ENCODE measurements at places on chromosomes 7 and 10.

DNA sequence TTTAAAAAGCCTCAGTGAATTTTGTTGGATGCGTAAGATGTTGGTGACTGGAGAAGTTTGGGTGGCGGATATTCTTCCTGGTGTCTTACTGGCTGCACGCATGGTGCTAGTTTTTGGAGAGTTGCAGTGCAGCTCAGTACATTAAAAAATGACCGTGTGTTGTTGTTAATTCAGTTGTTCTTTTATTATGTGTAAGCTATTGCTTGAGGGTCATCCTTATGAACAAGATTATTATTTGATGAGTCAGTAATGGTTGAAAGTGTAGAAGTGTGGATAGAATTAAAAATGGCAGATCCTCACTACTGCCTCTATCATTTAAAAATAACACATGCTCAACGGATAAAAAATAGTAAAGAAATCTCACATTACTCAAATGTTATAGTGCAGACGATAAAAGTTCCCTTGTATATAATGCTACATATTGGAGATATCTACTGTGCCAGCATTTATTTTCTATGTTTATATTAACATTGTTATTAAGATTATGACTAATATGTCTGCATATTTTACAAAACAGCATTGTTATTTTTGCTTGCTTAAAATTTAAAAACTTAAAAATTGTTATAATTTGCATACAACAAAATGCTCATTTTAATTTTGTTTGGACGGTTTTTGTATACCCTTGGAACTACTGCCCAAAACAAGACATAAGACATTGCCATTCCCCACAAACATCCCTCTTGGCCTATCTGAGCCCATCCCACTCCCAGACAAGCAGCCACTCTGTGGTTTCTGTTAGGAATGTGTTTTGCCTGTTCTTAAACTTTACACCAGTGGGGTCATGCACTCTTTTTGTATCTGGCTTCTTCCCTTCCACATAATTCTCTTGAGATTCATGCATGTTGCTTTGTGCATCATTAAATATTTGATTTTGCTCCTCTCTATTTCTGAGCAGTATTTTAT, 142.0 kb downstream of the DOCK1 start:
- no peak for DNase-seq

- DNase-seq = no peak
Observed at GRCh38 chr7:132393789-132394261, 182.4 kb downstream of the PLXNA4 start.

DNA sequence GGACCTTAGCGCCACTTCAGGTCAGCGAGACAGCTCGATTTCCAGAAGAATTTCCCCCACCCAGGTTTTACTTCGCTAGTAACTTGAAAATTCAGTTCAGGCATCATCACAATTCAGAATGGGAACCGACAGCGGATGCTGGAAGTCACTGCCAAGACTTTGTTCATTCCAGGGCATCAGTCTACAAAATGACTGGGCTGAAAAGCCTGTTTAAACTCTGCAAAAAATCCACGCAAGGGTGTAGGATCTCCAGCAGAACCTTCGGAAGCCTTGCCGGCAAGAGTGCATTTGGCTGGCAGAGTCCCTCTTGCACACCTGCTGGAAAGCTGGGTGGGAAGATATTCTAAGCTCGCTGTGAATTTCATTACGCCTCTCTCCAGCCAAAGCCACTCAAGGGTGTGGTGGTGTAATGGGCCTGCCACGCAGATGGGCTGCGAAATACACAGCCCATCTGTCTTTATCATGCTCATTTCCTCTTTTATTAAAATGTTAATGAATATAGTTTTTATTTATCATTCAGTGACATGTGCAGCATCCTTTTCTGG, 672.0 kb upstream of the FOXK1 start:
- DNase-seq = no peak

- DNase-seq = no peak
Observed at GRCh38 chr10:124601431-124602120, 140.0 kb downstream of the LHPP start.

- no peak for DNase-seq
Observed at GRCh38 chr10:4810092-4810491, 15.9 kb upstream of the AKR1E2 start.

DNA sequence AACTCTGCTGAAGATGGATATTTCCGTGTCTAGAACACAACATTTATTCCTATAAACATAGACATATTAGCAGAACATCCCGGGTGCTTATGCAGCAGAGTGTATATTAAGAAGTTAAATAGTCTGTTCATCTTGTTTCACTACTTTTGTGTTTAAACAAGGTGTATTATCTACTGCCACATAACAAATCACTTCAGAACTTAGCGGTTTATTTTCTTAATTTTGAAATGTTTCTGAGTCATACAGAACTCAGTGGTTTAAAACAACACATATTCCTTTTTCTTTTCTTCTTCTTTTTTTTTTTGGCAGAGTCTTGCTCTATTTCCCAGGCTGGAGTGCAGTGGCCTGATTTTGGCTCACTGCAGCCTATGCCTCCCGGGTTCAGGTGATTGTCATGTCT, 25.8 kb downstream of the DENND10 start:
- no peak for DNase-seq

- DNase-seq = peak; percentile 40
Observed at GRCh38 chr10:13347043-13347499, 1.0 kb downstream of the SEPHS1 start.

- DNase-seq = no peak
Observed at GRCh38 chr7:33736521-33737221, 168.7 kb upstream of the BMPER start.

- DNase-seq = peak; percentile 20
Observed at GRCh38 chr10:81838950-81839349, 36.0 kb upstream of the NRG3 start.

- no peak for DNase-seq
Observed at GRCh38 chr7:133102276-133103060, 20.6 kb upstream of the CHCHD3 start.

DNA sequence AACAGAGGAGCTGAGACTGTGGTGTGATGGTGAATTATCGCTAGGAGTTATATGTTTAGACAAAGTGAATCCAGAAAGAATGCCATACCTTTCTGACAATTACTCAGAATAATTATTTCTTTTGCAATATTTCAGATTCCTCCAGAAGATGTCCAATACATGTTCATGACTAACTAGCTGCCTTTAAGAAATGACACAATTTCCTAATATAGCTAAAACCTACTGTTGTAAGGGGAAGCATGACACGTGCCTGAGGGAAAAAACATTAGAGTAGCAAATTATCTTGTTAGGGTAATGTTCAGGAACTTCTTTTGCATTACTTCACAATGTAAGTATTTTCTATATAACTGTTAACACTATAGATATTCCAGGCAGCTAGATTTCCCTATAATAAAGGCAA, 150.3 kb downstream of the COL28A1 start:
- DNase-seq = no peak

- no peak for DNase-seq
Observed at GRCh38 chr10:123999261-123999660, 94.1 kb downstream of the CHST15 start.

DNA sequence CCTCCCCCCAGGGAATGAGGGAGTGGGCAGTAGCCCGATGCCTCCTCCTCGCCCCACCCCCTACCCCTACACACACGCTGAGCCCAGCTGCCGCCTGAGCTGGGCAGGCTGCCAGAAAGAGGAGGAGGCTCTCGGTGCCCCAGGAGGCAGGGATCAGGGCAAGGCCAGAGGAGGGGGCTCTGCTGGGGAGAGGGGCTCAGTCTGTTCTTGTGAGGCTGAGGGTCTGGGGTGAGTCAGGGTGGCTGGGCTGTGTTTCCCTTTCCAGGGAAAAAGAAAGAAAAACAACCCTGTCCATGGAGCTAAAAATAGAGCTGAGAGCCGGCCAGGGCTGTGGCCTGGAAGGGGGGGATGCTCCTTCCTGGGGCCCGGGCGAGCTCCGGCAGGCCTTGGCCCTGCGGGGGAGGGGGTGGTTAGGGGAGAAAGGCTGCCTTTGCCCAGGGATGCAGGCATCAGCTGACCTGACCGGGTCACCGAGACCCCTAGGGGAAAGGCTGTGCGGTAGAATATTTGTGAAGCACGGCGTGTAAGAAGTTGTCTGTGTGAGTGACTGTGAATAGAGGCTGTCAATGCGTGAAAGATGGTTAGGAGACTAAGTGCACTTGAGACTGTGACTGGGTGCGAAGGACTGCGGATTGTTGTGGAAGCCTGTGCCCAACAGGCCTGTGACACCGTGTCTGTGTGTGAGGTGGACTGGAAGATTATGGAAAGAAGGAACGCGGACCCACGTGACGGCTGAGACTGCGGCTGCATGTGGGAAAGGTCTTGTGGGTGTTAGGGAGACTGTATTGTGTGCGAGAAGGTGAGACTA, 1.2 kb upstream of the LZTS2 start:
- peak; percentile 96 for DNase-seq

DNA sequence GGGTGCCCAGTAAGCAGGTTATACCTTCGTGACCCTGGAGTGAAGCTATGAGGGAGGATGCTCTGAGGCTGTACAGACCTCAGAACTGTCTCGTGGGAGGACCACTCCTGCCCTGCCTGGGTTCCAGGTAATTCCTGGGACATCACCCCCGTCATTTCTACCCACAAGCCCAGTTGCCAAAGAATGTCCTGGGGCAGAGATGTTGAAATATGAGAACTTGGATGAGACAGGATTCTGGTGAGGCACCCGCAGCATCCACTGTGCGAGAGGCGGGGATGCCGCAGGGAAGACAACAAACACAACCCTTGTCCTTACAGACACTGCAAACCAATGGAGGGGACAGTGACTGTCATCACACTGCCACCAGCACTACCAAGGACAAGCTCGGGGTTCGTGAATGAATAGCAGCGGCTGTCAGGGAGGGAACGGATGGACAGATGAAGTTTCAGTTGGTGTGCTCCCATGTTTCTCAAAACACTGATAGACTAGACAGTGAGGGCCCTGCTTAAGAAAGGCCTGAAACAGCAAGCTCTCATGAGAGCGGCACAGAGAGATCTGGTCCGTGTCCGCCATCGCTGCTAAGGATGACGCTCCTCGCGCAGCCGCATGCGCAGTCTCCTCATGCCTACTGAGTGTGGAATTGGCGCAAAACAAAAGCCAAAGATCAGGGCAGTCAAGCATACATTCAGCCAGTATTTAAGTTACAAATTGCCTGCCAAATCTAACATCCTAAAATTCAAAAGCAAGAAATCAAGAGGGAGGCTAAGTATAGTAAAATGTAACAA, 82.0 kb upstream of the RHEB start:
- DNase-seq = no peak

DNA sequence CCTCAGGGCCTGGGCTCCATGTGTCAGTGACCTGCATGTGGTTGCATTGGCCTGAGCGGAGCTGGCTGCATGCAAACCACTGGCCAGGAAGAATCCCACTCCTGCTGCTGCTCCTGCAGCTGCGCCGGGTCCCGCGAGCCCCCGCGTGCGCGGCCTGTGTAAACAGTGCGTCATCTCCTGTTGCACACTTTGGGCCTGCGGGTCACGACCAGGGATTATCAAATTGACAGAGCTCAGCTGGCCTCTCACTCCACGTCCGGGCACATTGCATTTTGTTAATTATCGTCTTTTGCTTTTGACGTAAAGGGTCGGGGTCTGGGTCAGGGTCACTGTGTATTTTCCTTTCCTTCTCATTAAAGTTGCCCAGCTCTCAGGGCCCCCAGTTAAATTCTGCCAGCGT, 132.6 kb downstream of the RGS10 start:
- no peak for DNase-seq

DNA sequence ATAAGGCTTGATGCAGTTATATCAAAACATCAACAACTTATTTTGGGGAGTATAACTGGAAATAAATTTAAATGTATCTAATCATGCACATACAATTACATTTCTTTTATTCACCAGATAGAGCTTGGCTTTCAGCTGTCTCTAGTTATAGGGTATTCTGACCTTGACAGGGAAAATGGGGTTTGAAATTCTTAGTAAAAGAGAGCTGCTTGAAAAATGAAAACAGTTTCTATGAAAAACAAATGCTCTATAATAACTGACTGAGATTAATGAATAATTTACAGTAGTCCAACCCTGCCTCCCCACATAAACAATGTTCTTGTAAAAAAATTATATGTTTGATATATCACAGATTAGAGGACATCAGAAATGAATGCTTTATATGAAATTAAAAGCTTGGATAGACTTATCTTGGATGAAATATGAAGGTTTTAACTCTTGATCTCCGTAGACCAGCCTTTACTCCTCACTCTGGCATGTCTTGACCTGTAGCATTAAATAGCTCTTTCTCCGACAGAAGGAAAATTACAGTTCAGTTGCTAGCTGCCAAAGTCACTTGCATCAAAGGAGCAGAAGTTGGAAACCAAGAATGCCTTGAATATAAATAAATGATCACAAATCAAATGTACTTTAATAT, 32.1 kb downstream of the VWC2 start:
- no peak for DNase-seq

- no peak for DNase-seq
Observed at GRCh38 chr10:12807096-12807755, 194.3 kb downstream of the CCDC3 start.

DNA sequence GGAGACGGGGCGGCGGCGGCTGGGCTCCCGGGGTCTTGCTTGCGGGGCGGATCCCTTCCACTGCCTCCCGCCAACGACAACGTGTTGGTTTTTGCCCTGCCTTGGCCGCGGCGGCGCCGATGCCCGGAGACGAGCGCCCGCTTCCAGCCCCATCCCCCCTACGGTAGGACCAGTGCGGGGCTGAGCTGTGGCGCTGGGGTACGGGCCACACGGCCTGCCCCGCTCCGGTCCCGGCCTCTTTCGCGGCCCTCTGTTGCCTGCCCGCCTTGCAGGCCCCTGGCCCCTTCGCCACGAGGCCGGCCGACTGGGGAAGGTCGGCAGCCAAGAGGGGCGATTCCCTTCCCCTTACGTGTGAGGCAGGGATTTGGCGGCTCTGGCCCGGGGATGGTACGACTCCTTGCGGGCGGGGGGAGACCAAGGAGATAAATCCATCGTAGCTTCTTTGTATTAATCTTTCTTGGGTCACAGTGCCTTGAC, 488 bp downstream of the EIF4H start:
- DNase-seq = no peak

- peak; percentile 63 for DNase-seq
Observed at GRCh38 chr7:114085592-114086501, 167.0 kb upstream of the PPP1R3A start.

- DNase-seq = no peak
Observed at GRCh38 chr10:111481261-111481826, 404.5 kb downstream of the ADRA2A start.

DNA sequence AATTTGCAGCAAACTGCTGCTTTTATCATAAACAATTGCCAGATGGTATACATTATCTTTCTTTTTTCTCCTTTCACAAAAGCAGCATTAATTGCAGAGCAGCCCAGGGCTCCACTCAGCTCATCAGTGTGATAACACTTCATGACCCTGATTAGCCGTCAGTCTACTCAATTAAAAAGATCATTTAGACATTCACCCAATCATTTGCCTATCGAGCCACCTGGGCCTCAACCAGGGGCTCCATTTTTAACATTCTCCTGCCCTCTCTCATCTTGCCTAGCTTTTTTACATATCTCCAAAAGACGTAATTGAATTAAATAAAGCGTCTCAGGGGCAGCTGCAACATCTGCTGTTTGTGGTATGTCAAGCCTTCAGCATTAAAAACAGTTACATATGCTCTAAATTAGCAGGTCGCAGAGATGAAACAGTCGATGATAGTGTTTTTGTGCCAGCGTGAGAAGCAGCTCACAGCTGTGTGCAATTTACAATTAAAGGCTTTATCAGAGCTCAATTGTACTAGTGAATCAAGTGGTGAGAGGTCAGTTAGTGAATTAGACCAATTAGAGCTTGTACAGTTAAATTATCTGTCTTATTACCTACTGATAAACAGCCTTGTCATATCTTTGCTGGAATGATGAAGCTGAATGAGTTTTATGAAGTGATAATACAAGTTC, 522.5 kb downstream of the ETV1 start:
- DNase-seq = no peak
